Central memory CD4-positive, alpha-beta T cell (primary cell): ENCODE measurements at places on chromosomes 13 and 19.

DNA sequence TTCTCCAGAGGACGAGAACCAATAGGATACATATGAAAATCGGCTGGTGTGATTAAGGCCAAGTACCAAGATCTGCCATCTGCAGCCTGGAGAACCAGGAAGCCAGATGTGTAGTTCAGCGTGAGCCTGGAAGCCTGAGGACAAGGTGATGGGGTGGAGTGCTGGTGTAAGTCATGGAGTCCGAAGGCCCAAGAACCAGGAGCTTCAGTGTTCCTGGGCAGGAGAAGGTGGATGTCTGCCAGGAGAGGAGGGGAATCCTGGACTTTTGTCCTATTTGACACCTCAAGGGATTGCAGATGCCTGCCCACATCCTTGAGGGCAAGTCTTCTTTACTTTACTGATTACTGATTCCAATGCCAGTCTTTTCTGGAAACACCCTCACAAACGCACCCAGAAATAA lies 71.5 kb downstream of the SPATA13 start:
- no peak for DNase-seq

GRCh38 chr13:49538404-49538803 lies 42.7 kb downstream of the PHF11 start:
- DNase-seq = no peak

GRCh38 chr19:5953680-5954213 lies 24.2 kb downstream of the RANBP3 start:
- peak; percentile 28 for DNase-seq

GRCh38 chr13:47252627-47253026 lies 355.8 kb upstream of the HTR2A start:
- no peak for DNase-seq
